ENCODE measurements at places on chromosomes 1 and 21.
A peak's percentile ranks its signal among the peaks of the same experiment; 100 is the strongest.

GRCh38 chr1:223707256-223708000, 4.9 kb upstream of the CAPN2 start:
- DNase-seq, result no peak

GRCh38 chr1:205294175-205294917, 27.2 kb downstream of the NUAK2 start:
- no peak for DNase-seq

GRCh38 chr1:165875604-165876003, 48.2 kb downstream of the UCK2 start:
- no peak for DNase-seq

DNA sequence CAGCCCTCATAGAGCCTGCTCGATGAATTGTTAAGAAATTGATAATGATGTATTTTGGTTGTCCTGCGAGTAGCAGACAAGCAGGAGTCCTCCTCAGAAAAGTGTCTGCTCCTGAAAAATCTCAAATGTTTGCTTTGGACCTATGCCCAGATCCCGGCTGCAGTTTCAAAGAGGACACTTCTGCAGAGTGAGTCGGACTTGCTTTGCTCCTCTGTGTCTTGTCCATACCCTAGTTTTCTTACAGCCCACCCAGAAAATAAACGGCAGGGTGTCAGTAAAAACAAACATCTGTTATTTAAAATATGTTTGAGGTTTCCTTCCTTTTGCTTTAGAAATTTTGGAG, 2.8 kb downstream of the S100A10 start:
- no peak for DNase-seq

DNA sequence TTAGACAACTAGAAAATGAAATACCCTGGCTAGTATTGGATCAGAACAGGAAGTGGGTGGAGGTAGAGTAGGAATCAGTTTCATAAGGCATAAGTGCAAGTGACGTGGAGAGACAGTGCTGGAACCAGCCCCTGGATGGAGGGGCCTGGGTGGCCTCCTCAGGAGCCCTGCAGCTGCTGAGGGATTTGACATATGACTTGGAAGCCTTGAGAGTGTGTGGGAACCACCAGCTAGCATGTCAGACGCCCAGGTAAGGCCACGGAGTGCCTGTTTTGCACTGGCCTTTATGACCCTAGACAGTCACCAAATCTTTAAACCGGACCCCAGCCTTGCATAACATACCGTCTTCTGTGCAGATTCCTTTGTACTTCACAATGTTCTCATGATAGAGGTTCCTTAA, 94.4 kb downstream of the RAVER2 start:
- DNase-seq, result no peak

DNA sequence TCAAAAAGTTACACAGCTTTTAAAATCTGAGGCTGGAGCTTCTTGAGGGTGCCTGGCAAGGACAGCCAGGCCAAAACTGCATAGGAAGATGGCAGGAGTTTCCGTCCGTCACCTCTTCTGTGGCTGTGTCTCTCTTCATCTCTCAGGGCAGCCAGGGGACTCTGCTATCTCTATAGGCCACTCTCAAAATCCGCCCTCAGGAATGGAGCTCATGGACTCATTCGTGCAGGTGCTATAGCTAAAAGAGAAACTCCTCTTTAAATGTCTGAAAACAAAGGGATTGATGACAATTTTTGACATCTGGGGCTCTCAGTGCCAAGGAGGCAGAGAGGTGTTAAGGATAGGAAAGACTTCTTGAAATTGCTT, 27.2 kb downstream of the OVAAL start:
- no peak for DNase-seq

- no peak for DNase-seq
Measured at GRCh38 chr1:9211291-9211811, 23.2 kb upstream of the H6PD start.

GRCh38 chr1:109294481-109294880, 11.5 kb upstream of the PSRC1 start:
- no peak for DNase-seq

DNA sequence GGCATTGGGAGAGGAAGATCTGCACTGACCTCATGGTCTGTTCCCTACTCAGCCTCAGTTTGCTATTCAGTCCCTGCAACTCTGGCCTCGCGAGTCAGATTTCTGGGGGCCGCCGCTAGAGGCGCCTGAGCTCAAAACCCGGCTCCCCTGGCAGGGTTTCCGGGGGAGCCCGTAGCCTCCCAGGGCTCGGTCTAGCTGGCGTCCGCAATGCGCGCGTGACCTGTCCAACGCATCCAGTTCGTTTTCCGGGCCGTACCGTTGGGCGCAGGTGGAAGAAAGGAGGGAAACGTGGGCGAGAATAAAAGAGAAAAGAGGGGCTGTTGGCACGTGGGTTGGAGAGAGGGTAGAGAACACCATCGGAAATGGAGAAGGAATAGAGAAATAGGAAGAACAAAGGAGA, at the start of gene ADAM30:
Gene ADAM30, minus strand, starts transcription at position 213 of the 400 bp plus-strand sequence. Its CDS starts 179 bp downstream, at position 34.
- DNase-seq, result no peak

- no peak for DNase-seq
Measured at GRCh38 chr1:153745417-153745816, 17.6 kb downstream of the INTS3 start.

- DNase-seq, result peak; percentile 16
Measured at GRCh38 chr1:54995835-54996234, 2.9 kb upstream of the BSND start.

- no peak for DNase-seq
Measured at GRCh38 chr1:212926372-212926771, 24.0 kb upstream of the VASH2 start.

DNA sequence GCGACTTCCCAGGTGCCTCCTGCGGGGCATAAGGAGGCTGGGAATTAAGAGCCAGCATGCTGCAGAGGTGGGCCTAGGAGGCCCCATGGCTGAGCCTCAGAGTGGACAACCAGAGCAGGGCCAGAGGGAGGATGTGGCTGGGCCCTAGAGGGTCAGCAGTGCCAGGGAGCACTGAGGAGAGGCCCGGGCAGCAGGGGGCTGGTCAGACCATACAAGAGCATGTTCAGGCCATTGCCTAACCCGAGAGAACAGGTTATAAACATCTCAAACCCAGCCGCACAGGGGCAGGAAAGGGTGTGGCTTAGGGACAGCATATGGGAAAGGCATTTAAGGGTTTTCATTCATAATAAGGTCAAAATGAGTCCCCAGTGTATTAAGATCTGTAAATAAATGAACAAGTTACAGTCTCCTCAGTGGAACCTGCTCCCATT, 51.1 kb downstream of the IER5 start:
- DNase-seq, result no peak

- DNase-seq, result no peak
Measured at GRCh38 chr1:53703174-53703573, 35.8 kb downstream of the GLIS1 start.

- no peak for DNase-seq
Measured at GRCh38 chr1:24299901-24300300, 19.3 kb upstream of the GRHL3 start.

DNA sequence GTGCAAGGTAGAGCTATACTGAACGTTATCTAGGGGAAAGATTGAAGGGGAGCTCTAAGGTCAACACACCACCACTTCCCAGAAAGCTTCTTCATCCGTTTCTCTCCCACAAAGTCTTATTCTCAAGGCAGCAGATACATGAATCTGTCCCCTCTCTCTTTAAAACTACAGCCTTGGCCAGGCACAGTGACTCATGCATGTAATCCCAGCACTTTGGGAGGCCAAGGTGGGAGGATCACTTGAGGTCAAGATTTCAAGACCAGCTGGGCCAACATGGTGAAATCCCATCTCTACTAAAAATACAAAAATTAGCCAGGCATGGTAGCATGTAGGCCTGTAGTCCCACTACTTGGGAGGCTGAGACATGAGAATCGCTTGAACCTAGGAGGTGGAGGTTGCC, 8.1 kb downstream of the CYP4X1 start:
- DNase-seq, result no peak

GRCh38 chr1:1094981-1095380, 20.9 kb upstream of the RNF223 start:
- DNase-seq, result no peak

DNA sequence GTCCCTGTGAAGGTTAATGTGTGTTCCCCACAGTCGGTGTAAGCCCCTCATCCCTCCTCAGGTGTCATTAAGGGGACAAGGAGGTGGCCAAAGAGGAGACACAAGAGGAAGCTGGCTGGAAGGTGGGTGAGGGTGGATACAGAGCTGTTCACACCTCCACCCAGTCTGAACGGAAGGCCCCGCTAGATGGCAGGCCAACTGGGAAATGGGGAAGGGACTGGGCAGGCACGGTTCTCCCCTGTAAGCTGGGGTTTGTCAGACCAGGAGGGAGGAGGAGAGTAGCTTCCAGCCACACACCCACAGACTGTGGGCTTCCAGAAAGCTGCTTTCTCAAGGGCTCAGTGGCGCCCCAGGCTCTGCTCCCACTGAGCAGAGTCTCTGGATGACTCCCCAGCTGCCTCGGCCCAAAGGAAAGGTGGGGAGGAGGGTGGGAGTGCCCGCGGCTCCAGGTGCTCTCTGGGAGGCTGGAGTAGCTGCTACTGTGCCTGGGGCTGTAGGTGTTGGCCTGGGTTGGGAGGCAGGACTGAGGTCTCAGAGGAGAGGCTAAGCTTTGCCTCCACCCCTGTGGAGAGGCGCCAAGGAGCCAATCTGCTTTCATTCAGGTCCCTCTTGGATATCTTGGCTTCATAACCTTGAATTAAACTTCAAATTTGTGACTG, 41.2 kb downstream of the PCP4 start:
- DNase-seq, result no peak

GRCh38 chr1:22689505-22689904, 21.1 kb upstream of the EPHB2 start:
- DNase-seq, result no peak

DNA sequence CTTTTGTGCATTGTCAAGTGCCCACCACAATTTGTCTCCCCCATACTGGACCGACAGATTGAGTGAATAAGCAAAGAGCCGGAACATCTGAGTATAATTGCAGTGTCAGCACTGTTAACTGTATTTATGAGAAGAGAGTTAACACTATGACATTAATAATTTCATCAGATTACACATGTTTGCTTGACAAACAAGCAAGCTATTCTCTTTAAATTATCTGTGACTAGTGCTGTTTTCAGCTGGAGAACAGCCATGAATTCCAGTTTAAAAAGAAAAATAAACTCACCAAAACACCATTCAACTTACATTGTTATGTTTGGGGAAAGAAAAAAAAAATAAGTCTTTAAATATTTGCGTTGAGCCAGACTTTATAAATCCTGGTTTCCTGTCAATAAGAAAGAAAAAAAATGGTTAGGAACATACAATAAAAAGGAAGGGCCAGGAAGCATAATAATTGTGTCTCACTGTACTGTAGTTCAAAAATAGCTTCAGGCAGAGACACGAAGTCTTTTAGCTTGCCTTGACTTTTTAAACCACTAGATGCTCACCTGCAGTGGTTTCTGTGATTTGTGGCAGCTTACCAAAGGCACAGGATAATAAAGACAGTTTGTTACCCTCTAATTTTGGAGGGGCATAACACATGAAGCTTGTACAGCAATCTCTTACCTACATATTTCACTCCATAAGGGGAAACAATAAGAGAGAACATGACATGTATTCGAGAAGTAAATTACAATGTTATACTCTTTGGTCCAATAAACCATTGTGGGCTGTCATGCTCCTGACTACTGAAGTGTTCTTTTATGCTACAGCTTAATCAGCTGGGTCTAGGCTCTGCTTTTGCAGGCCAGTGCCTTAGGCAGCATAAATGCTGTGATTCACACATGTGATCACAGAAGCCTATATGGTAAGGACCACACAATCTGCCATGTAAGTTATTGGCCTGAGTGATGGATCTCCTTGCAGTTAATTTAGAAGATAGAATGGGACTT, 302.0 kb upstream of the ADGRL2 start:
- no peak for DNase-seq

DNA sequence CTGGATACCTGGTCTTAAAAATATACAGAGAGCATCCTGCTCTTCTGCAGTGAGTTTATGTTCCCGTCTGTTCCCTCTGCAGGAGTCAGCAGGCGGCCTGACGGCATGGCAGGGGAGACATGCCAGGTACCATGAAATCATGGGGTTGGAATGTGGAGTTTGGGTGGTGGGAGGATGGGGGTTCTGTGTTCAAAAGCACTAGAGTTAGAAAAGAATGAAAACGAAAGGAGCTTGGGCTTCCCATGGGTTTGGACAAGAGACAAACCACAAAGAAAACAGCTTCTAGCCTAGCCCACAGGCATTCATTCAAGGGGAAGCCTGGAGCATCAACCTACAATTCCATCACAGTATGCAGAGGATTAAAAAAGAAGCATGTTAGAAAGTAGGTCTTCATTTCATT, 59.9 kb downstream of the WARS2 start:
- no peak for DNase-seq

GRCh38 chr21:44763050-44763378, 38.6 kb downstream of the UBE2G2 start:
- DNase-seq, result no peak

DNA sequence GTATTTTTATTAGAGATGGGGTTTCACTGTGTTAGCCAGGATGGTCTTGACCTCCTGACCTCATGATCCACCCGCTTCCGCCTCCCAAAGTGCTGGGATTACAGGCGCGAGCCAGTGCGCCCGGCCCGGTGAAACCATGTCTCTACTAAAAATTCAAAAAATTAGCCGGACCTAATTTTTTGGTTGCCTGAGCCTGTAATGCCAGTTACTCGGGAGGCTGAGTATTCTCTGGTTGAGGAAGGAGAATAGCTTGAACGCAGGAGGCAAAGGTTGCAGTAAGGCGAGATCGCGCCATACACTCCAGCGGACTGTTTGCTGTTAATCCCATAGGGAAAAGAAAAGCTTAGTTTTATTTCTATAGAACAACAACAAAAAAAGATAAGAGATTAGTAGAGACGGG, 29.9 kb upstream of the HJV start:
- no peak for DNase-seq

DNA sequence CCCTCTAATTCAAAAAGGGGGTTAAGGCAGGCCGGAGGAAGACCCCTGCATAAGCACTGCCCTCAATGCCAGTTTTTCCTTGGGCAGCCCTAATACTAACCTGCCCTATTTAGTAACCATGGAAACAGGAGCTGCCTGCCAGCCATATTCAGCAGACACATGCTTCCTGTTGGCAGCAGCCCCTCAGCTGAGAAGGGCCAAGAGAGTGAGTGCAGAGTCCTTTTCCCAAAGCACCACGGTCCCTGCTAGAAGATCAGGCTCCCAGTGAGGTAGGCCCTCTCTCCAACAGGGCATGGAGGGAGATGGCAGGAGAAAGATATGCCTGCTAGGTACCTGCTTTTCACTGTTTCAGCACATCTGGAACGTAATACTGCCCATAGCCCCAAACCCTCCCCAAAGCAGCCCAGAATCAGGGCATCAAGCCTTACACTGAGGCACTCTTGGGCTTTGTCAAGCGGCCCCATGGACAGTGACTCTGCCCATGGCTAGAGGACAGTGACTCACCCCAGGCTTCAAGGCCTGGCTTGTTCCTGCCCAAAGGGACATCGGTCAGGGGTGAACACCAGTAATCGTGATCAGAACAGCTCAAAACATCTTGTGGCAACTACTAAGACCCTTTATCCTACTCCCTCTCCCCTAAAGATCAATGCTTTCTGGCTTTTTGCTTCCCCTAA, 64.5 kb downstream of the BCAR3 start:
- DNase-seq, result no peak

GRCh38 chr1:228109962-228110488, 926 bp upstream of the MRPL55 start:
- no peak for DNase-seq
